Globus pallidus (tissue), 1 donor: ENCODE measurements at places on chromosomes 2 and 18.

DNA sequence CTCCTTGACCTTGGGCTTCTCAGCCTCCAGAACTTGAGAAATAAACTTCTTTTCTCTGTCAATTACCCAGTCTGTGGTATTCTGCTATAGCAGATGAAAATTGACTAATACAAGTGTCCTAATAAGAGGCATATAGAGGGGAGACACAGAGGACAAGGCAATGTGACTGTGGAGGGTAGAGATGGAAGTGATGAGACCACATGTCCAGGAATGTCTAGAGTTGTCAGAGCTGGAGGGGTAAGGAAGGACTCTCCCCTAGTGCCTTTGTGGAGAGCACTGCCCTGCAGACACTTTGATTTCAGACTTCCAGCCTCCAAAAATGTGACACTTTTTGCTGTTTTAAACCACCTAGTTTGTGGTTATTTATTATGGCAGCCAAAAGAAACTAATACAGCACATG, 74.4 kb downstream of the ACKR3 start:
- no peak for DNase-seq

DNA sequence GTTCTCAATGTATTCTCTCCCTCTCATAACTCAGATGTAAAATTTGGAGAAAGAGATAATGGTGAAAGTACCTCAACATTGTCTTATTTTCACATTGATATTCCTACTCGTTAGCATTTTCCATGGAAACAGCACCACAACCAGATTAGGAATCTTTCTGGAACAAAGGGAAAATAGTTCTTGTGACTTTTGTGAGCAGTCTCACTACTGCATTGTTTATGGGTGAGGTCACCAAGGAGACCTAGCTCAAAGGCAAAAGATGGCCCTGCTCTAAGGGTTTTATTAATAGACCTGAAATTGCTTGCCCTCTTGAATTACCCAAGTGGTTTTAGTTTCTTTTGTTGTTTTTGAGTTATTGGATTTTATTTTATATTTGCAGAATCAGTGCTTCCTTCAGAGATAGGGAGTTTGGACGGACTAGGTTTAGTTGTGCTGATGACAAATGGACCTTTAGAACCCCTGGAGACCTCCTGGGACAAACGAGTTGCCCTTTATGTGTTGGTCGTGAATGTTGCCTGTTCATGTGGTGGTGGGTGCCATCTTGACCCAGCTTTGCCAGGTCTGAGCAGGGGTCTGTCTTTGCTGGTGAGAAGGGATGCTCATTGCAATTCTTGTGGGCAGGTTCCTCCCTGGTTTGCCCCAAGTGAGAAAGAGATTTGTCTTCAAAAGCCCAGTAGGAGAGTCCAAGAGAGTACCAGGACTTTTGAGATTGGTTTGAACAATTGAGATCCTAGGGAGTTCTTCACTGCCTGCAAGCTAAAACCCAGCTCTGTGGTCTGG, 58.1 kb downstream of the INPP4A start:
- DNase-seq, result no peak

DNA sequence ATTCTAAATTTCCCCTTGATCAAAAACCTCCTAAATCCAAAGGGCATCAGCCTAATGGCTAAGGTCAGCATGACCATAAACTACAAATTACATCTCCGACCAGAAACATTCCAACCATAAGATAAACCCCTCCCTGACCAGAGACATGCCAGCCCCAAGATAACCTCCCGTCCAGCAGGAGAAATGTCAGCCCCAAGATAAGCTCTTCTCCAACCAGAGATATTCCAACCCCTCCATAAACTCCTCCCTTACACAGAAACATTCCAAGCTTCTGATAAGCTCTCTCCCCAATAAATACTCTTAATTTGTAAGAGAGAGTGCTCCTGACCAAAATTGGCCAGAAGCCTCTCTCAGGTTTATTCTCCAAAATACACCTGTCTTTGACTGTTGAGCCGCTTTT, 274.0 kb downstream of the RNF152 start:
- no peak for DNase-seq

DNA sequence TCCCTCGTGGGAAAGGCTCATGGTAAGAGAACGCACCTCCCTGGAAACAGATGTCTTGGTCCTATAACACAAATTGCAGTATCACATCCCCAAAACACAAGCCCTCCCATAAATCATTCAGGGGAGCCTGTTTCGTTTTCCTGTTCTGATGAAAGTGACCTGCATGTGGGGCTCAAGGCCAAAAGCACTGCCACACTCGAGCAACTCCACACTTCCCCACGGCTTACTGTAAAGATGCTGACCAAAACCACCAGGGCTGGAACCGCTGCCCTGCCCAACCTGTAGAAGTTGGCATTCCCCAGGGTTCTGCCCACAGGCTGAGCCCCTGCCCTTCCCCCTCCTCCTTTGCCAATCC, 139.7 kb downstream of the BCL11A start:
- DNase-seq, result no peak

DNA sequence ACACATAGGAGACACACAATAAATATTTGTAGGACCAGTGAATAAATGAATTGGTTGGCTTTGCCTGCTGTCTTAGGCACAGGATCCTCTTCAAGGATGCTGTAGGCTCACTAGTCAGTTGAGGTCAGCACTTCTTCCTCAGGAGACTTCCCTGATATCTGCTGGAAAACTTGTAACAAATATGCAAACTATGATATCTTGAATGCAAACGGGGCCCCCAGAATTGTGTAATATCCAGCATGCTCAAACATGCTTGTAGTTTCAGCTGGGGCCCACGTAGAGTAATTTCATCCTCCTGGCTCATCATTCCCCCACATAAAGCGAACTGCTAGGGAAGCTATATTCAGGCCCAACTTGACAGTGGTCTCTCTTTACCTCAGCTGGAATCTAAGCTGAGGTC, 43.6 kb downstream of the POLE4 start:
- DNase-seq, result no peak

GRCh38 chr2:193566886-193567285, 1372.2 kb upstream of the TMEFF2 start:
- DNase-seq, result no peak

DNA sequence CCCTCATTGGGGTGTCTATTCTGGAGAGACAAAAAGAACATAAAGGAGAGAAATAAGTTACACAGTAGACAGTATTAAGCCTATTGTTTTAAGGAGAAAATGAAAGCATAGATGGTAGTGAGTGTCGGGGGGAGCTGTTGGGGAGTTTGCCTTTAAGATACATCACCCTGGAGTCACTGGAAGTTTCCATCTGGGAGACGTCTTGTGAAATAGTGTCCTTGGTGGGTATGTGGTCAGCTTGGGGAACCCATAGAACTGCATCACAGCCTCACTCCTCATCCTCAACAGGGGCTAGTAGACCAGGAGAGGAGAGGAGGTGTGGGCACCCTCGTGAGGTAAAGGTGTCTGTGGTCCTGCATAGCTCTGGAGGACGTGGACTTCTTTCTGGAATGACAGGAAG, 60.6 kb downstream of the RNF144A start:
- DNase-seq, result no peak

DNA sequence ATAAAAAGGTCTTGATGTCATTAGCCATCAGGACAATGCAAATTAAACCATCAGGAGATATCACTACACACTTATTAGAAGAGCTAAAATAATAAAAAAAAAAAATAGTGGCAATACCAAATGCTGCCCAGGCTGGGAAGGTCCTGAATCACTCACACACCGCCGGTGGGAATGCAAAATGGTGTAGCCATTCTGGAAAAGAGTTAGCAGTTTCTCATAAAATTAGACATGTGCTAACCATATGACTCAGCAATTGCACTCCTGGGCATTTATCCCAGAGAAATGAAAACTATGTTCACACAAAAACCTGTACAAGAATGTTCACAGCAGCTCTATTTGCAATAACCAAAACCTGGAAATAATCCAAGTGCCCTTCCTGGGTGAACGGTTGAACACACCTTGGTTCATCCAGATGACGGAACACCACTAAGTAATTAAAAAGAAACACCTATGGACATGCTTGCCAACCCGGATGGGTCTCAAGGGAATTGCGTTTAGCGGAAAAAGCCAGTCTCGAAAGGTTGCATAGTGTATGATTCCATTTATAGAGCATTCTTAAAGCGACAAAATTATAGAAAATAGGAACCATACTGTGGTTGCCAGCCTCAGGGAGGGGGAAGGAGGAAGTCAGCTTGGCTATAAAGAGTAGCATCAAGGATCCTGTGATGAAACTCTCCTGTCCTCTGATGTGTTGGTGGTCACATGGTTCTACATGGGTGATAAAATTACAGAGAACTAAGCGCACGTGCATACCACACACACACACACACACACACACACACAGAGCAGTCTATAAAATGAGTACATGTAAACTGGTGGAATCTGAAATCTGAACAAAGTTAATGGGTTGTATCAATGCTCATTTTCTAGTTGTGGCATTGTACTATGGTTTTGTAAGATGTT, 4.6 kb downstream of the MBP start:
- DNase-seq, result no peak

DNA sequence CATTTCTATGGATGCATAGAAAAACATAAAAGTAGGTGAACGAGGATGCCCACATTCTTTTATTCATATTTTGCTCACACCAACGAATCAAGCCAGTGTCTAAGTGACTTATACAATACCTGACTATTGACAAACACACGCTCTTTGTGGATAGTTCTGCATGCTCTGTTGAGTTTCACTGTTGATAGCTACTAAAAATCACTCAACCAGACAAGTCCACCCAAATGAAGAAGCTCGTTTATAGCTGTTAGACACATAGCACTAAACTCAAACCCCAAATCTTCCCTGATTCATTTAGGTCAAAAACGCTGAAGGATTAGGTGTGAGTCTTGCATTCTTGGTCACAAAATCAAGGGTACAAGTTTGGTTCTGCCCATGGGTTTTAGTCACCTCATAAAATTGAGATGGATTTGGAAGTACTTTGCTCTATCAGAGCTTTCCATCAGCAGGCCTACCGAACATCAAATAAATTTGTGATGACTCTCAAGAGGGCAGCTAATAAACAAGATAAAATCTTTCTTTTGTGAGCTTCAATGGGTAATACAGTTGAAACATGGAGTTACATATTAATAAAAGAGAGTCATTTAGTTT, 92.7 kb upstream of the ETAA1 start:
- no peak for DNase-seq

DNA sequence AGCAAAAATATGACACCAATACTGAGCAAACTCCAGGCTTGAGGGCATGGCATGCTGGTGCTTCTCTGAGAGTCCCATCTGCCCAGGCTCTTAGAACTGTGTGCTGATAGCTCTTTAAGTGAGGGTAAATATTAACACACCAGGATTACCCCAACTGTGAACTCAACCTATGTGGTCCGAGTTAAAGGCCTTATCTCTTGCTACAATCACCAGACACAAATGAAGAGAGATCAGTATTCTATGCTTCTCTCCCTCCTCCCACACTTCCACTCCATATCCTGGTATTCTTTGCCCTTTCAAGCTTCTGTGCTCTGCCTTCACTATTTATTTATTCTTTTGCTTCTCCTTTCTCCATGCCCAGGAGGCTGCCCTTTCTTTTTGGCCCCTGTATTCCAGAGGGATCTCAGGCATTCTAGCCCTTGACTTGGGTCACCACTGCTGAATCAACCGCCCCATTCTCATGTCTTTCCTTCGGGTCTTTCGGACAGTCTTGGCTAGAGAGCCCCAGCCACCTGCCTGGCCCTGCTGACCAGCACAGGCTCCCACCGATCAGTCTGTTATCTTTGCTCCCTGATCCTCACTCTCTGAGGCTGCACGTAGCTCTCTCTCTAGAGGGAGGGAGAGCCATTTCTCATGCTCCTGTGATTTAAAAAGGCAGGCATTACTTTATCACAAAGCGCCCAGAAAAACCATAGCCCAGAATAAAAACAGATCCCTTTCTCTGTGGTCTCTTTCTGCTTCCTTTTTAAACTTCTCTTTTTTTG, 17.2 kb upstream of the HK2 start:
- no peak for DNase-seq

- no peak for DNase-seq
Measured at GRCh38 chr2:42554392-42554791, 14.0 kb upstream of the MTA3 start.

DNA sequence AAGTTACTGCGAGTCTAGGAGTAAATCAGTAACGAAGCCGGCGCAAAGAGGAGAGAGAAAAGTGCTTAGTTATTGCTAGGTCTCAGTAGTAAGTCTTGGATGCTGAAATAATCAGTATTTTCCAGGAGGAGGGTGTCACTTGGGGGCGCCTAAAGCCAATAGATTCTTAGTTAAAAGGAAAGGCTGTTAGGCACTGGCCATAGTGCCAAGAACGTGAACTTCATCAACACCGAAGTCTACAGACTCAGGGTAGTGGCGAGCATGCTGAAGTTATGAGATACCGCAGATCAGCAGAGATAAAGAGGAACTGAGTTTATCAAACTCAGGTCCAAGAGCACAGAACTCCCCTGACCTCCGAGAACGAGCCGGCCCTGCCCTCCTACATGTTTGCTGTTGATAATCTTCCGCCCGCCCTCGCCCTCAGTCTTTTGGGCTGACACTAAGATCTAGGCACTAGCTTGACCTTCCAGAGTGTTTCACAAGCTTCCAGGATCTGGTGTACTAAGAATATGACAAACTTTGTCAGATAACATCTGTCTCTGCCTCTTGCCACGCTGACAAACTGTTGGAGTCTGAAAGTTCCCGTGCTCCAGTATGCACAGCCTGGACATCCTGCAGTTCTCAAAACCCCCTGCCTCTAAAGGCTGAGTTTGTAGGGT, 49.2 kb downstream of the CYB5A start:
- DNase-seq, result peak; percentile 26

GRCh38 chr2:146240391-146240790, 1604.4 kb upstream of the ACVR2A start:
- no peak for DNase-seq

- DNase-seq, result no peak
Measured at GRCh38 chr2:108444941-108445840, 3.8 kb upstream of the GCC2 start.

GRCh38 chr2:218448934-218449333, 30.0 kb downstream of the VIL1 start:
- no peak for DNase-seq

GRCh38 chr2:138016351-138017087, 52.2 kb downstream of the HNMT start:
- no peak for DNase-seq

- no peak for DNase-seq
Measured at GRCh38 chr2:25566094-25566493, 107.3 kb downstream of the DTNB start.

DNA sequence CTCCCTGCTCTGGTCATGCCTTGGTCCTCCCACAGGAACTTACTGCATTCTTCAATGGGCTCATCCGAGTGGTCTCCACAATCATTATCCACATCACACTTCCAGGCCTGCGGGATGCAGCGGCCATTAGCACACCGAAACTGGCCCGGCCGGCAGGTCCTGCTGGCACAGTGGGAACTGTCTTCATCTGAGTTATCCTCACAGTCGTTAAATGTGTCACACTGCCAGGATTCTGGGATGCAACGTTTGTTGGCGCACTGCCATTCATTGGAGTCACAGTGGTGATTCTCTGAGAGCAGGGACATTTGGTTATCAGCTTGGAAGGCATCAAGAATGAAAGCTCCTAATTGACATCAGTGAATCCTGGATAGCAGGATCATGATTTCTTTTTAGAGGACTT, 104.5 kb downstream of the DHRS9 start:
- DNase-seq, result peak; percentile 22

- DNase-seq, result no peak
Measured at GRCh38 chr2:162254236-162254871, 11.1 kb upstream of the FAP start.

- peak; percentile 70 for DNase-seq
Measured at GRCh38 chr18:6414118-6414722, 491 bp downstream of the L3MBTL4 start.
